ENCODE measurements at places on chromosomes 11 and 22.

DNA sequence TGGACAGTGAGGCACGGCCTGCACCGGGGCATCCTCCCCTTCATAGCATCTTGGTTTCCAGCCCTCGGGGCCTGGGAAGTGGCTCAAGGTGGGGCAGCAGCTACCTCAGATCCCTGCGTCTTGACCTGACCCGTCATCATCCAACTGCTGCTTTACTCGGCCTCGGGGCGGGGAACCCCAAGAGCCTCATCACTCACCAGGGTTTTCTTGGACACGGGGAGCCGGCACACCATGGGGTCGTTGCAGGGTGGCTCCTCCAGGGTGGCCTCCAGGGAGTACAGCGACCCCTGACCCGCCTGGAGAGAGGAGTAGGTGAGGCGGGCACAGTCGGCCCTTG is 651 bp downstream of the CTSF start:
- DNase-seq: no peak

- no peak for DNase-seq
Observed at GRCh38 chr22:22893077-22893805, 5.6 kb downstream of the IGLL5 start.

DNA sequence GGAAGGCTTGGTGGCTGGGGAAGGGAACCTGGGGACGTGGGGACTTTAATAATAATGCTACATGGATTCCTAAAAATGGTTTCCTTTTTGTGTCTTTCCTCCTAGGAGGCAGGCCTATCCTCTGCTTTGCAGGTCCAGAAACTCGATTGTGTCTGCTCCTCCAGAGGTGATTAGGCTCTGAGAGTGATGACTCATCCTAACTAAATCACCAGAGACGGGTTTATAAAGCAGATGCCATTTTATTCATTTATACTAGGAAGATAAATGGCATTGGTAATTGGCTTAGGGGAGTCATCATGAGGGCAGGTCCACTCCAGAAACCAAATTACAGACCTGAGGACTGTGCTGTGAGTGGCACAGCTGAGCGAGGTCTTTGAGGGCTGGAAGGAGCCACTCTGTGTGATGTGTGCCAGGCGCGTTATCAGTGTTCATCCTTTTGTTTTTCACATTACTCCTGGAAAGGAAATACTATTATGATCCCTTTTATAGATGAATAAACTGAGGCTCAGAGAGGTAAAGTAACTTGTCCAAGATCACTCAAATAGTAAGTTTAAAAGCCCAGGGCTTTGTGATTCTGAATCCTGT is 7.1 kb downstream of the NLRX1 start:
- DNase-seq: no peak

- no peak for DNase-seq
Observed at GRCh38 chr22:29117799-29118477, 45.1 kb downstream of the KREMEN1 start.

GRCh38 chr22:36206255-36206654 is 4.6 kb upstream of the APOL4 start:
- DNase-seq: no peak

DNA sequence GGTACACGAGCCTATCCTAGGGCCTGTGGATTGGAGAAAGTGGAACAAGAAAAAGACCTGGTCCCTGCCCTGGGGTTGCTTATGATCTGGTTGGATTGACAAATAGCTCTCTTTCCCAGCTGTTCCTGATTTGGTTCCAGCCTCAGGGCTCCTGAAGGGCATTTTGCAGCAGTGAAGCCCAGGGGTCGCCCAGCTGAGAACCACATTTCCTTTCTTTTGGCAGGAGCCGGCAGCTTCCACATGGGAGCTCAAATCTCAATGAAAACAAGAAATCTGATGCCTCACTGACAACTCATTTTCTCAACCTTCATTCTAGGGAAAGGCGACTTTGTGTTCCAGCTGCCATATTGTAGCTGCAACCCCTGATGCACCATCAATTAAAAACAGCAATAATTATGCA is 140.6 kb upstream of the CADM1 start:
- no peak for DNase-seq

GRCh38 chr11:46865340-46865739 is 19.3 kb upstream of the CKAP5 start:
- DNase-seq: no peak

GRCh38 chr11:16909359-16910035 is 104.7 kb downstream of the PLEKHA7 start:
- DNase-seq: no peak

- peak; percentile 53 for DNase-seq
Observed at GRCh38 chr11:114183044-114183511, 113.1 kb upstream of the NNMT start.

GRCh38 chr22:39252461-39253434 is 8.0 kb upstream of the PDGFB start:
- no peak for DNase-seq

DNA sequence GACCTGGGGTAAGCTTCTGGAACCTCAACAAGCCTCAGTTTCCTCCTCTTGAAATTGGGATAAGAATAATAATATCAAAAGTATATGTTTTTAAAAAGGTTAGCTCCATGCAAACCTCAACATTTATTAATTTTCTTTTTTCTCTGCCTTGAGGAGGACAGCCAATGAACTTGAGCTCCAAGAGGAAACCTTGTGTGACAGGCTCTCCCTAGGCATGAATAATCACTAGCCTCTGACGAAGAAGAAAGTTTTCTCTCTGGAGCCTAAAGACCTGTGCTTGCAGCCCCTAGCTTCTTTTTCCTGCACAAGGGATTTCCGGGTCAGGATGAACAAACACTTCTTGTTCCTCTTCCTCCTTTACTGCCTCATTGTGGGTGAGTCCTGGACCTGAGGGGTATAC is at the start of gene PATE3:
Gene PATE3 (plus strand): TSS at position 301 of the 400 bp plus-strand sequence. CDS start 25 bp downstream, at position 326.
- DNase-seq: no peak

All from stimulated activated CD8-positive, alpha-beta memory T cell treated with anti-CD3 and anti-CD28 coated beads, Interleukin-7, amount 100 ng/mL, for 48 hours (primary cell).